Activated CD4-positive, alpha-beta T cell treated with anti-CD3 and anti-CD28 coated beads, Interleukin-2, amount 10 ng/mL, durations not matched to agents 24 days and 14 days (primary cell): ENCODE measurements at places on chromosomes 16 and 17. TPM values are rescaled to one million over a fixed set of nuclear protein-coding genes. Genes with fewer than 3 reads are reported as not detected.

The GPR139 gene
- not detected in 2 replicates for total RNA-seq

The C1QL1 gene
- total RNA-seq: 0.21 and 0.42 TPM in 2 replicates

The OR2C1 gene
- not detected in 2 replicates for total RNA-seq

The RHBDF1 gene
- 0.26 and 0.76 TPM in 2 replicates for total RNA-seq

The ARHGAP44 gene
- total RNA-seq: 0.49 TPM in 1 of 2 replicates, not detected in the other

DNA sequence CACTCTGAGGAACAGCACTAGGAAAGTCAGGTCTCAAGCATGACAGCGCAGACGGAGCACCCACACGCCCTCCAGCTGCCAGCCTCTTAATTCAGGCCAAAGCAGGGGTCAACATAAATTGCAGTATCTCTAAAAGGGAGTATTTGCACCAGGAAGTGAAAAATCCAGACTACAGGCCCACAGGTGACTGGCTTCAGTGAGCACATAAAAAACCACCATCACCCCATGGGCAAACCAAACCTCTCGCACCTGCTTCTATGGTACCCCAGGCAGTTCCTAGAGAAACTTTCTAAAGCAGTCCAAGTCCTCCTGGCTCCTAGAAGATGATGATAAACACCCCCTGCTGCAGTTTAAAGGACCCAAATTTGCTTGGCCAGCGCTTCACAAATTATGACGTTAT, 129.8 kb downstream of the ZNF423 start:
- H3K36me3 ChIP-seq: no peaks in the 10 kb centered on the region
- H3K27ac ChIP-seq: no peak overlapping the region
- H3K4me1 ChIP-seq: no peaks in the 10 kb centered on the region
- H3K27me3 ChIP-seq: no peaks in the 10 kb centered on the region

- H3K27ac ChIP-seq: no peak overlapping the region
- DNase-seq: no peak
- H3K36me3 ChIP-seq: no peaks in the 10 kb centered on the region
Observed at GRCh38 chr17:43695970-43696865, 34.5 kb upstream of the MEOX1 start.

GRCh38 chr16:73546341-73546845, 498.5 kb upstream of the ZFHX3 start:
- DNase-seq: no peak
- H3K27me3 ChIP-seq: peaks cover 30% of the 10 kb centered on the region
- H3K4me3 ChIP-seq: no peak overlapping the region
- no peak overlapping the region for H3K27ac ChIP-seq

DNA sequence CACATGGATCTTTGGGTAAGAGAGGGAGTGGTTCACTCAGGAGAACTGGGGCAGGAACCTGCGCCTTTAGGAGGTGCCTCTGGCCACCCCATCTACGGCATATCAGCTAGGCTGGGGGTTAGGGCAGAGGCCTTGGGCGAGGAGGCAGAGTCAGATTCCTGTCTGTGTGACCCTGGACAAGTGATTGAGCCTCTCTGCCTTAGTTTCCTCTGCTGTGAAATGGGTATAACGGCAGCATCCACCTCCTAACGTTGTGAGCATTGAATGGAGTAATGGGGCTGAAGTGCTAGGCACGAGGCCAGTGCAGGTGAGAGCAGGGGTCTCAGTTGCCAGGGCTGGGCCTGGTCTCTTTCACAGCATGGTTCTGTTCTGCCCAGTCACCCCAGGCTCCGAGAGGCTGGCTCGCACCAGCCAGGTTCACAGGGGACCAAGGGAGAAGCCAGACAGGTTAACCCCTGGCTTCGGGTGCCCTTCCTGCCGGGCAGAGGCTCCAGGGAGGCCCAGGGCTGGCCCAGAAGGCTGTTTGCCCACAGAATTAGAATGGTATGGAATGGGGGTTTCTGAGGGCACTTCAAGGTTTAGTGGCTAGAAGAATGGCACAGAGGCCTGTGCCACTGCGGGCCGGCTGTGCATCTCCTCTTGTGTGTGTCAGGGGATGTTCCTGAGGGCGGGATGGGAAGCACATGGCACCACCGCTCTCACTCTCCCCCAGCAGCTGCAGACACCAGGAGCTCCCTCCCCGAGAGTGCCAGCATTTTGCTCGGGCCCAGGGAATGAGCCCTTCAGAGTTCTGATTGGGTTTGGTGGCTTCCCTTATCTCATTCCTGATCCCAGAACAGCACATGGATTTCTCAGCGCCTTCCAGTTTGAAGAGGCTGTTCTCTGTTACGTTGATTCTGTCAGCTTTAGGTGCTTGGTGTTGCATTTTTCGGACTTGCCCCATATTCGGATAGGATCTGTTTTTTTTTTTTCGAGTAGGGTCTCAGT, 23.8 kb downstream of the UNC13D start:
- H3K4me1 ChIP-seq: peaks cover 8% of the 10 kb centered on the region
- no peaks in the 10 kb centered on the region for H3K27me3 ChIP-seq
- no peak overlapping the region for H3K4me3 ChIP-seq
- no peak overlapping the region for H3K27ac ChIP-seq

DNA sequence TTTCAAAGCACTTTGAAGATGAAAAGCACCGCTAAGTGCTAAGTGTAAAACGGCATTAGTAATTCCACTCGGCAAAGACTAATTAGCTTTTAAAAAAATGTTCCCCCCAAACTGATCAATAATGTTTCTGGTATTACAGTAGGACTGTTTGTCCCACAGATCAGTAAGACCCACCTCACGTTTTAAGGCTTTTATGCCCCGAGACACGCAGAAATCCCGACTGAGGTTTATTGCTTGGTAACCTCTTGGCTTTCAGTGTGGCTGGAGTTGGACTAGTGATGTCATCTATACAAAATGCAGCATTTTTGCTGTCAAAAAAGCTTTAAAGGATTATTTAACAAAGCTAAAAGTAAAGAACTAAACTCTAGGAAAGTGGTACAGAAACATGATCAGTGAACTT, 414.6 kb upstream of the PSMD7 start:
- H3K27me3 ChIP-seq: peaks cover 2% of the 10 kb centered on the region
- no peaks in the 10 kb centered on the region for H3K4me1 ChIP-seq
